ENCODE measurements at places on chromosomes 3 and 15.
A peak's percentile ranks its signal among the peaks of the same experiment; 100 is the strongest.

DNA sequence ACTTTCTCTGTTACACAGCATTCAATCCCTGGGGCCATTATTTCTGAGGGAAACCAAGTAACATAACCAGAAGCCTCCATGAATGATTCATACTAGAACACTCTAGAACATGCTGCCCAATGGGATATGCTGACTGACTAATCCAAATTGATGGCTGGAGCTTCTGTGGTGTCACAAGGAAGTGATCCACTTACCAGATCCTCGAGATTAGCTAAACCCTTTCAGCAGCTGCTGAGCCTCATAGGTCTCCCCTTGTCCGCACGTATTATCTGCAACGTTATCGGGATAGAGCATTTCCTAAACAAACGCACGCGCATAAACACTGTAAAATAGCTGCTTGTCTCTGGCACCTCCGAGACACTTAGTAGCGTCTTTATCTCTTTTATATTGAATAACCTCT lies 61.2 kb upstream of the PROK2 start:
- no peak for ATAC-seq

DNA sequence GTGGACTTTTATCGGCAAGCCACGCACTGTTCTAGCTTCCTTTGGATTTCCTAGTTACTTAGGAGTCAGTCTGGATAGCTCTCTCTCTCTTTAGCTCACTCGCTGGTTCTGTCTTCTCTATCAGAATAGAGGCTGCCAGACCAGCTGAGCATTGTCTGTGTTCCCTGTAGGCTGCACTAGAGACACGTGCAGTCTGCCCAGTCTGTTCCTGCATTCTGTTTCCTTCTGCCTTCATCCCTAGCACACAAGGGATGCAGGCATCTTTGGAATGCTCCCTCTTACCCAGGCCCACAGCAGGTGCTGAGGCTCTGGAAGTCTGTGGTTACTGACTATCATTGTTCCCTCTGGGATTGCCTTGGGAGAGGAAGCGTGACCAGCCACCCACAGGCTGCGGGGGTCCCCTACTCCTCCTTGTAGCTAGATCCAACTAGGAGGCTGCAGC lies 322.8 kb downstream of the ZNF621 start:
- no peak for ATAC-seq

DNA sequence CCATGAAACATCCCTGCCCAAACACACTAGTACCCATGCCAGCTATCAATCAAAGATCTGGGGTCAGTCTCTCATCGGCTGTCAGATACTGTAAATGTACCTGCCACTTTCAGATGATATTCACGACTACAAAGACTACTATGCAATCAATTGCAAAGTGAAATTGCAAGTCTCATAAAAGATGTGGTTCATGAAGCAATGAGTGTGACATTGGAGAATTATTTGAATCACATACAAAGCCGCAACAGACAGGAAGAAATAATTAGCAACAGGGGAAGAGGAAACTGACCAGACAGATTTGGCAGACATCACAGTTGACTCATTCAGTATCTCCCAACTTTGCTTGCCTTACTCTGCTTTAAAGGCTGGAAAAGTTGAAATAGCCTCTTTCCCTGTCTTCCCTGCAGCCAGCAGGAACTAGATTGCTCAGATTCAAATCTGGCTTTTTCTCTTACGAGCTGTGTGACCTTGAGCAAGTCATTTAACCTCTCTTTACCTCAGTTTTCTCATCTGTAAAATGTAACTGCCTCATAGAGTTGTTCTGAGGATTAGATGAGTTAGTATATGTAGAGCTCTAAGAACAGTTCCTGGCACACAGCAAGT lies 95.7 kb upstream of the C3orf80 start:
- ATAC-seq, result no peak

GRCh38 chr3:140505876-140506275 lies 172.0 kb upstream of the TRIM42 start:
- no peak for ATAC-seq

GRCh38 chr15:50262533-50262932 lies 3.0 kb downstream of the HDC start:
- peak; percentile 63 for ATAC-seq

DNA sequence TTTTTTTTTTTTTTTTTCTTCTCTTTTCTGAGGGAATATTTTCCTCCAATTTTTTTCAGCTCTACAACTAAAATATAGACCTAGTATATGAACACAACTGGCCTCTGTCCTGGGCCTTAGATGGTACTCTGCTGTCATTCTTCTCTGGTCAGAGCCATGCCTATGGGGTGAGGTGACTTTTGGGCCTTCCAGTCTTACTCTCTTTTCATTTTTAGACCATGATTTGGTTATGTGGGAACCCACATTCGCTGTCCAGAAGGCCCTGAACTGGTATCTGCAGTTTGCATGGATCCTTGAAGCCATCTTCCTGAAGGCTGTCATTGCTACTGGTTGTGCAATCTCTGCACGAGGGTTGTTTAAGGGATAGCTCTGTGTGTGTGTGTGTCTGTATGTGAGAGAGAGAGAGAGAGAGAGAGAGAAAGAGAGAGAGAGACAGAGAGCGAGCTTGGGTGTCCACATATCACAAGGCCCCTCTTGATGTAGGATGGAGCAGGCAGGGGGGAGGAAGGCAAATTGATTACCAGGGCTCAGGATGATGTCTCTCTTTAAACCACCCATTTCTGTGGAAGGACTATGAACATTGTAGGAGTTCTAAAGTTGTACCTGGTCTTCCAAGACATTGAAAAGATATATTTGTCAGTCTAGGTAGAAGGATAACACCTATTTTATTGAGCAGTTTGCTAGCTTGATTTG lies 6.9 kb downstream of the TGFBR2 start:
- ATAC-seq, result no peak

DNA sequence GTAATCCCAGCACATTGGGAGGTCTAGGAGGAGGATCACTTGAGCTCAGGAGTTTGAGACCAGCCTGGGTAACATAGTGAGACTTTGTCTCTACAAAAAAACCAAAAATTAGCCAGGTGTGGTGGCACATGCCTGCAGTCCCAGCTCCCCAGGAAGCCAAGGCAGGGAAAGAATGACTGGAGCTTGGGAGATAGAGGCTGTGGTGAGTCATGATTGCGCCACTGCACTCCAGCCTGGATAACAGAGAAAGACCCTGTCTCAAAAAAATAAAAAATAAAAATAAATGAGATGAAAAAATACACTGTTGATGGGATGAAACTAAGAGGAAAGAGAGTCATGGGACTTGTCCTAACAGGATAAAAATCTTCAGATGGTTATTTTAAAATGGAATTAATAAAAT lies 137.6 kb downstream of the IMPG2 start:
- ATAC-seq, result no peak

DNA sequence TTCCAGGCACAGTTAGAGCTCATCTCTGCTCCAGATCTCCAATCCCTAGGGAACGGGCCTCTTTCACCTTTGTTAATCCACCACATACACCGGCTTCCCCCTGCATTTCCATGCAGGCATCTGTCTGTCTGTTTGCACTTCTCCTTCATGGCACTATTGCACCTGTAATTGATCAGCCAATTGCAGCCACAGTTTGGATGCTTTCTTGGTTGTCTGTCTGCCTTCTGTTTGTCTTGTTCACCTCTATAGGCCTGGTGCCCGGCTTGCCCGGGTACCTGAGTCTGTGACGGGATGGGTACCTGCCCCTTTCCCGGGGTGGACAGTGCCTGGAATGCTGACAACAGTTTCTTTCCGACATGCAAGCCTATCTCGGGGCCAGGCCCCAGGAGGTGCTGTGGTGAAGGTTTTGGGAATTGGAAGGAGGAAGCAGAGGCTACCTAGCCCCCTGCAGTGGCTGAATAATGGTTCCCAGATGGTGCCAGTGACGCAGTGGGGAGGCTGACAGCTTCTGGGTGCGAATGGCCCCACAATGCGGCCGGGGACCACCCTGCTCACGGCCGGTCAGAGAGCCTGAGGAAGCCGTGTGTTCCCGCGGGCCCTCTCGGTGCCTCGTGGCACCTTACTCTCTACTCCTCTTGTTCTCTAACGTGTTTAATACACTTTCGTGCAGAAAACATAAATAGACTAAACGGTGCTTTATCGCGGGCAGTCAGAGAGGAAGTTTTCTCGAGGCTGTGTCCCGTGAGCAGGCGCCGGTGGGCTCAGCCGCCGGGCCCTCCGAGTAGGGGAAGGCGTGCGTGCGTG lies 31.3 kb upstream of the RAB6B start:
- peak; percentile 8 for ATAC-seq
